H7 (cell line): ENCODE measurements at places on chromosomes 4 and X.
A peak's percentile ranks its signal among the peaks of the same experiment; 100 is the strongest.

GRCh38 chr4:178339769-178340168, 897.5 kb upstream of the AGA start:
- no peak for DNase-seq

DNA sequence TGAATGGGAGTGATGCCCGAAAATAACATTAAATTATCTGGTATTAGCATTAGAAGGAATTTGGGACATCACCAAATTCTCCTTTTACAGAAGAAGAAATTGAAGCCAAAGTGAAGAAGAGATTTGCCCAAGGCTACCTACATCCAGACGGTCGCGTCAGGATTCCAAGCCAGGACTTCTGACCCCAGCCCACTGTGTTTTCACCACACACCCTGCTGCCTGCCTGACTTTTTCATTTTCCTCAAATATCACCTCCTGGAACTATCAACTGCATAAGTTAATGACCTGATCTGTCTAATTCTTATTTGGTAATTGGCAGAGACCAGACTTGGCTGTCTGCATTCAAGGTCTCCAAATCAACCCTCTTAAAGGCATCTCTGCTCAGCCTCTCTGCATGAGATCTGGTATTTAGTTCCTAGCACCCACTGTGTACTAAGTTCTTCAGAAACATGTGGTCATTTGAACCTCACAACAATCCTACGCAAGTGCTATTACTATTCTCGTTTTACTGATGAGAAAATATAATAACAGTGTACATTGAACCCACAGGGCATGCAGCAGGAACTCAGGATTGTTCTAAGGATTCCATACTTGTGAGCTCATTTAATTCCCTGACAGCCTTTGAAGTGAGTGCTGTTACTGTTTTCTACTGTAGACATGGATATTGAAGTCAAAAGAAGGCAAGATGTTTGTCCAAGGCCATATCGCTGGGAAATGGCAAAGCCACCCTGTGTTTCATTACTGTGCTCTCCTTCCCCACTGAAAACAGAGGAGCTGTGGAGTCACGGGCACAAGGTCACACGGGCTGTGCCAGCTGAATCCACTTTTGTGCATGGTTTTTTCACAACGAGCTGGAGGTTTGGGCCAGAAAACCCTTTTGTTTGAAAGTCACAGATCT, 195.2 kb upstream of the C1QTNF7 start:
- no peak for DNase-seq

- DNase-seq, result no peak
Measured at GRCh38 chrX:74527350-74527749, 87.1 kb downstream of the RLIM start.

DNA sequence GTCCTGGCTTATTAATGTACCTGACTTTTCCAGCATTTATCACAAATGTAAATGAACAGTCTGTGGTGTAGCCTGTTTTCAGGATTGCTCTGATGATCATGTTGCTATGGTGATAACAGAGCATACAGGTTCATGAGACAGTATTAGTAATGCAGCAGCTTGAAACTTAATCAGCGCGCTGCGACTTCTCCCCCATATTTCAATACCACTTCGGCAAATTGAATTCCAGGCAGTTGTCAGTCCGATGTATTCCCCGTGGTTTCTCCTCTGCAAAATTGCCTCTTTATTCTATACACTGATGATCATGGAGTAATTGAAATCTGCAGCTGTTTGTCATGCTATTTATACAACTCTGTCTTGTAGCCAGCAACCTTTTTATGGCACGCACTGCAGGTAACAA, 239.3 kb downstream of the C4orf33 start:
- DNase-seq, result no peak

- no peak for DNase-seq
Measured at GRCh38 chr4:110156442-110156841, 42.0 kb downstream of the ELOVL6 start.

DNA sequence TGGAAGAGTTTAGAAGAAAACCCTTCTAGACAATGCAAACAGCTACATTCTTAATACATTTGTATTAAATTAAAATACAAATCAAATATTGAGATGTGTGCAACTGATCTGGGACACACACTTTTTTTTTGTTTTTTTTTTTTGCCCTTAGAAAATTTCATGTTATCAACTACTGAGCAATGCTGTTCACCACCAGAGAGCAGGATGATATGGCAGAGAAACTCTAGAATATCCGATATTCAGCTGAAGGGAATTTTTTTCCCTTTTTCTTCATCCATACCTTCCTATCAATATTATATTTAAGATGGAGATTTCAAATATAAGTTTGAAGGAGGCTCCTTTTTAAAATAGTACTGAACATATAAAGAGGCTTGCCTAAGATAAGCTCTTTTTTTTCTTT, 1.0 kb downstream of the NDST3 start:
- DNase-seq, result no peak

DNA sequence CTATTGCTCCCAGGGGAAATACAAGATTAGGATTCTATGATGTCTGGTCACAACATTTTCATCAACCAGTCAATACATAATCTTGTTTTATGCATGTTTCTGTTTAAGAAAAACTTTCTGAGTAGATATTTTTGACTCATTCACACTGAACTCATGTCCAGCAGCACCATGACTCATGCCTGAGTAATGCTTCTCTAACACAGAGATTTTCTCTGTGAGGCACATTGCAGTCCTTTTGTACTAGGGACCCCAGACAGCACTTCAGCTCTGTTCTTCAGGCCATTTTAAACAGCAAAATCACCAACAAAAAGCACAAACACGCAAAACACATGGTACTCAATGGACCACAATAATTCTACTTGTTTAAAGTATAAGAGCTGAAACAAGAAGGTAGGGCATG, 83.6 kb downstream of the MXRA5 start:
- DNase-seq, result no peak

- DNase-seq, result no peak
Measured at GRCh38 chrX:133789829-133790228, 195.6 kb downstream of the GPC3 start.

GRCh38 chr4:183106839-183107238, 7.8 kb downstream of the WWC2 start:
- no peak for DNase-seq

DNA sequence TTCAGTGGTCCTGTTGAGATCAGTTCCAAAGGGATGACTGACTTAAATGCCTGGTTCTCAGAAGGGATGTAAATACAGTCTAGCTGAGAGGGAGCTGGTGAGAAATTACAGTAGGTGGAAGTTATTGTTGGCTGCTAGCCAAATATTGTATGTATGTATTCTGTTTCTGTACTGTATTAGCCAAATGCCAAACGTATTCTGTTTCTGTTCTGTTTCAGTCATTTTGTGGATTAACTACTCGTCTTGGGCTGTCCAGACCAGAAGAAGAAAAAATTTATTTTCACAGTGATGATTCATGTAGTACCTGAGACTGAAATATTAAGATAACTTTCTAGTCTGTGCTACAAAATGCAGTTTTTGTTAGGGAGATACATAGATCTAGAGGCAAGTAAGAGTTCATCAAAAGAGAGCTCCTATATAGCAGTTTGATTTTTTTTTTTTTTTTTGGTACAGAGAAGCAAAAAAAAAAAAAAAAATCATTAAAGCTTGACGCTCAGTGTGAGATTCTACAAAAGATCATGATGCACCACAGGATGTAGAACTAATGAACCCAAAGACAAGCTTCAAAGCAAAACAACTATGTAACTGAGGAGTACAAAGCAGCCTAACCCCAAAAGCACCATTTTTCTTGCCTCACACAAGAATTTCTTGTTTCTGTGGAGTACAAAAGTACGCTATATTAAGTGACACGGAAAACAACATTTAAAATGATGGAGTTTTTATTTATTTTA, 54.8 kb downstream of the CASP6 start:
- DNase-seq, result no peak

GRCh38 chr4:120821029-120821428, 101.5 kb downstream of the PRDM5 start:
- DNase-seq, result no peak

GRCh38 chr4:172601195-172601594, 567.4 kb upstream of the GALNT7 start:
- DNase-seq, result no peak

GRCh38 chrX:39859991-39860861, 237.5 kb downstream of the BCOR start:
- peak; percentile 79 for DNase-seq

GRCh38 chr4:24622146-24622834, 37.9 kb upstream of the DHX15 start:
- DNase-seq, result no peak

DNA sequence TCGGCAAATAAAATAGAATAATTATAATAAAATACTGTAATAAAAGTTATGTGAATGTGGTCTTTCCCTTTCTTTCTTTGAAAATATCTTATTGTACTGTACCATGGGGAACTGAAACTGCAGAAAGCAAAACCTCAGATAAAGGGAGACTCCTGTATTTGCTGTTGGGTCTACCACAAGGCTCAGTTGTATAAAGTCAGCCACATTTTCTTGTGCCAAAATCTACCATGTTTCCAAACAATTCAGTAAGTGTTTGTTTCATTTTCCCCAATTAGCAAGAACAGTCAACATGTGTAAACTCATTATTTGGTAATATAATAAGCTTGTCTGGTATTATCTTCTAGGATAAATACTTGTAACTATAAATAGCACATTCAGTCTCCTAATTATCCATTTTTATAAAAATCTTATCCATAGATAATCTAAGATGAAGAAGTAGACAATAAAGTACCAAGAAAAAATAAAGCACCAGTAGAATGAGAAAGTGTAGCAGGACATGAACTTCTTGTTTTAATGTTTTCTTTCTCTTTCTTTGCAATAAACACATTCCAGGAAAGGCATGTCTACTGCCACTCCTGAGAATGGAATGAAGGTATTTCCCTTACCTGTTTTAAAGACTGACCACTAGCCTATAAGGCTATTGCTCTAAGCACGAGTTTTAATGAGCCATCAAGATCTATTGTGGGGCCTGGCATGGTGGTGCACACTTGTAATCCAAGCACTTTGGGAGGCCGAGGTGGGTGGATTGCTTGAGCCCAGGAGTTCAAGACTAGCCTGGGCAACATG, 15.0 kb upstream of the OTUD4 start:
- no peak for DNase-seq

- DNase-seq, result no peak
Measured at GRCh38 chrX:48107717-48108116, 22.7 kb upstream of the SPACA5B start.

GRCh38 chrX:5842601-5843000, 386.1 kb downstream of the NLGN4X start:
- no peak for DNase-seq

GRCh38 chr4:186296481-186296880, 30.5 kb downstream of the F11 start:
- DNase-seq, result no peak
